Anterior cingulate cortex (tissue), 58 donors: ENCODE measurements at places on chromosomes 7 and 10.

GRCh38 chr10:28906934-28907333, 229.6 kb downstream of the BAMBI start:
- no peak for DNase-seq

DNA sequence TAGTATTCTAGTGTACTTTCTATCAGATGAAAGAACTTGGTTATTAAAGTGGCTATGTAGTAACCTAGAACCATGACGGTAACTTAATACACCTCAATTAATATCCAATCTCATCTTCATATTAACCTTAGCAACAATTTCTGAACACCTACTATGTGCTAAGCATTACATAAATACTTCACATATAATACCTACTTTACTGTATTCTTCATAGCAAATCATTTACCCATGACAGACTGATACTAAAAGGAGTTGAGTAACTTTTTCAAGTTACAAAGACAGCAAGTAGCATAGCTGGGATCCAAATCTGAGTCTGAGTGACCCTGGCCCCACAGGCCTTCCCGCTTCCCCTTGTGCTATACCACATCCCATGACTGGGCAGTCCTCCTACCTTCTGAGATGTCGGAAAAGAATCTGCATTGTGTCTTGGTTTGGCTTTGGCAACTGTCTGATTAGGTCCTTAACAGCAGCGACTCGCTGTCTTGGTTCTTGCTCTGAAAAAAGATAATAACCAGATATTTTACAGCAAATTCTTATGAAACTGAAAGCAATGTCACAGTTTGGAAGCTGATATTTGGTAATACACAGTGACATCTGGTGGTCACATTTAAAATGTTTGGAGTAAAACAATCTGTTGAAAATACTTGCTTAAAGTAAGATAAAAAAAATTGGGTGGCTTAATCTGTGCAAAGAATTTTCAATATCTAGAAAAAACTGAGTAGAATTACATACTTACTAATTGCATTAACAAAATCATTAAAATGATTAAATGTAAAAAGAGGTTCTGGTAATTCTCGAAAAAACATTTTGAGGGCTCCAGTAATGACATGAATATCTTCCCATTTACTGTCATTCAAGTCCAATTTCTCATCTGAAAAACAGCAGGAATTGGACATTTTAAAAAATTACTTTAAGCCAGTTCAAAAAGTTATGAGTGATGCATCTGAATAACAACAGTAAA, 120.1 kb downstream of the ARHGAP12 start:
- no peak for DNase-seq

DNA sequence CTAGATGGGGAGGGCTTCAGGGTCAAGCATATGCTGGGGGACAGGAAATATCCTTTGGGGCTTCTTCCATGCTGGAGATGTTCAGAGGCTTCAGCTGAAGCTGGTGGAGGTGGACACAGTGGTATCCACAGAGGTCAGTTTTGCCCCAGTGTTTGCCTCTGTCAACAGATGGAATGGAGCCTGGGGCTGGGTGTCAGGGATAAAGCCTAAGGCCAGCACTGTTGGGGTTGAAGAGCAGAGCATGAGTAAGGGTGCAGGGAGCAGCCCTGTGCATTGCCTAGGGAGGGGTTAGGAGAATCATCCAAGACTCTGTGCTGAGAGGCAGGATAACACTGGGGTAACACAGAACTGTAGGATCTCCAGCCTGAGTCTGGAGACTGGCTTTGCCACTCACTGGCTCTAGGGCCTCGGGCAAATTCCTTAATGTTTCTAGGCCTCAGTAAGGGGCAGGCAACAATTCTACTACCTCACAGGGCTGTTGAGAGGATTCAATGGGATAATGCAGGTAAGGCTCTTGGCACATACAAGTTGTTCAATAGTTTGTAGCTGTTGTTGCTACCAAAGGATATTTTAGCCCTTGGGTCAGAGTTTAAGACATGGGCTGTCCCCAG, 21.8 kb upstream of the MYL7 start:
- no peak for DNase-seq

- no peak for DNase-seq
Observed at GRCh38 chr7:122726881-122727280, 24.2 kb upstream of the RNF148 start.

DNA sequence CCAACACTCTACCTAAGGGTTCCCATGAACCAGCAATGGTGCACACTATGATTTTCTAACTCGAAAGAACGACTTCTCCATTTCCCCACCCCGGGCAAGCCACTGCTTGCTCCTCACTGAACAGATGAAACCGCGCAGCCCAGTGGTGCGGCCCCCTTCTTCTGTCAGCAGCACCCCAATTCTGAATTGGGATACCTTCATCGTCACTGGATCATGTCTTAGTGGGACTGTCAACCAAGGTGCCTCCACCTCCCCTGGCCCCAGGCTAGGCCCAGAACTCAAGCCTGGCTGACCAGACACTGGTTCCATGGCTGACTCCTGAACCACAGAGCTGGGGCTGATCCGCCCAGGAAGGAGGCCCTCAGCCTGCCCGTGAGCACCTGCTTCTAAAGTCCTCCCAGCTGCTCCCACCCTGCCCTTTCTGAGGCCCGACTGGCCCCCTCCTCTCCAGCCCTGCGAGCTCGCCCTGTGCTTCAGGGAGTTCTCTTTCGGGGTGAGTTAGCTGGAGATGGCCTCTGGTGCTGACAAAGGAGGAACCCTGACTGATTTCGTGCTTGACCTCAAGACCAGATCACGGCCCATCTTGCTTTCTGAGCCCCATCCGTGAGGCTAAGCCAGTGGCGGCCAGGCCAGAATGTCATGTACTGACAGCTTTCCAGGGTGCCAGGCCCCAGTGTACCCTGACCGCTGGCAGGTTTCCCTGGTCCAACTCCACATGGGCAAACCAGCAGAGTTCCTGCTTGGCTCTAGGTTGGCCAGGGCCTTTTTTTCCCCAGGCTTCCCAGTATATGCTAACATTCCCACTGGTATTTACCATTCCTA, 44.5 kb downstream of the FAM53B start:
- no peak for DNase-seq

GRCh38 chr10:1731592-1731991, 5.7 kb downstream of the ADARB2 start:
- no peak for DNase-seq

DNA sequence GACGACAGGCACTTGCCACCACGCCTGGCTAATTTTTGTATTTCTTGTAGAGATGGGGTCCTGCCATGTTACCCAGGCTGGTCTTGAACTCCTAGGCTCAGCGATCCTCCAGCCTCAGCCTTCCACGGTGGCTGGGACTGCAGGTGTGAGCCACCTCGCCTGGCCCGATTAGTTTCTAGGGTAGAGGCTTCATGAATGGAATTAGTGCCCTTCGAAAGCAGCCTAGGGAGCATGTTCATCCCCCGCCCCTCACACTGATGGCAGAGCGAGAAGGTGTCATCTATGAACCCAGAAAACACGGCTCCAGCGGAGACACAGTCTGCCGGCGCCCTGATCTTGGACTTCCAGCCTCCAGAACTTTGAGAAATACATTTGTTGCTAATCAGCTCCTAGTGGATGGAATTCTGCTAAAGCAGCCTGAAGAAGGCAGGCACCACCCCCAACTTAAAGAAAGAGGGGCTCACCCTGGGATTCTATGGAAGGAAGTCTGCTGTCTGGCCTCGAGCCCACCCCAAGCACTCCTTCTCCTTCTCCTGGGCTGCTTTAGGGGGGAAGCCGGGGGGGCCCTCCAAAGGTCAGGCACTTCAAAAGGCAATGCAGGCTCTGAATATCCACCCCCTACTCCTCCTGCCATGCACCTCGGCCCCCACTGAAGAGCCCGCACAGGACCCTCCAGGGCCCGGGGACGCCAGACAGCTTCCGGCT, 10.1 kb downstream of the PDGFA start:
- DNase-seq, result no peak

- no peak for DNase-seq
Observed at GRCh38 chr7:28840592-28840995, 117.5 kb downstream of the TRIL start.

DNA sequence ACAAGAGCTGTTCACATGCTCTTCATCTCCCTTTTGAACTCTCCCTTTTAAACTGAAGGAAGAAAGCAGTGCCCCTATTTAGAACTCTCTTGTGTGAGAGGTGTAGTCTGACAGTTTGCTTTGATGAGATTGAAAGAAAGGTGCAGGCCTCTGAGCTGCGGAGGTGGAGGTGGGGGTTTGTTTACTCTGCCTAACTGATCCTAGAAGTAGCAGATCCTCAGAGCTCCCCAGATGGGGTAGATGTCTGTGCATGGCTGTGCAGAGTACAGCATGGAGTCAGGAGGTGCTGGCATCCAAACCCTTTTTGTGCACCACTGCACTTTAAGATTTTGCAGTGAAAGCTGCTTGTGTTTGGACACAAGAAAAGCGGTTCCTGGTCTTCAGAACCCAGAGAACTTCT, 58.3 kb downstream of the MINDY4 start:
- no peak for DNase-seq
